Posterior vena cava (tissue), 2 donors: ENCODE measurements at places on chromosomes 13 and 19. TPM values are rescaled to one million over a fixed set of nuclear protein-coding genes. Genes with fewer than 3 reads are reported as not detected.

Gene RPL18A
- total RNA-seq, result 1,284 TPM

Gene FLT3LG
- total RNA-seq, result 7.3 TPM

Gene LSM7
- 46.2 TPM for total RNA-seq

Gene ZNF540
- 4.6 TPM for total RNA-seq

Gene ZSCAN5B
- not detected for total RNA-seq

Gene AP1M2
- not detected for total RNA-seq

Gene RNF17
- not detected for total RNA-seq

Gene ZNF599
- total RNA-seq, result 5.8 TPM

Gene POU2F2
- 2.1 TPM for total RNA-seq

Gene CFAP97D2
- not detected for total RNA-seq

Gene RDH8
- not detected for total RNA-seq

Gene CADM4
- 4.0 TPM for total RNA-seq

Gene ZNF541
- total RNA-seq, result 0.19 TPM

Gene SIAH3
- not detected for total RNA-seq

Gene ATP8B3
- 1.1 TPM for total RNA-seq

Gene ZNF799
- 4.1 TPM for total RNA-seq

Gene ONECUT3
- total RNA-seq, result not detected

Gene CEACAM16
- total RNA-seq, result not detected

Gene ZNF878
- total RNA-seq, result 0.14 TPM
